ENCODE measurements at places on chromosomes 2 and 18. TPM values are rescaled to one million over a fixed set of nuclear protein-coding genes. Genes with fewer than 3 reads are reported as not detected.

The SNX17 gene
- total RNA-seq = 116 TPM

- no peak for DNase-seq
- no peak overlapping the region for H3K4me3 ChIP-seq
- no peak overlapping the region for H3K27ac ChIP-seq
- H3K4me1 ChIP-seq = no peaks in the 10 kb centered on the region
- no peaks in the 10 kb centered on the region for H3K36me3 ChIP-seq
- H3K27me3 ChIP-seq = no peaks in the 10 kb centered on the region
Measured at GRCh38 chr2:119010336-119010735, 68.3 kb downstream of the MARCO start.

- H3K36me3 ChIP-seq = no peaks in the 10 kb centered on the region
- no peaks in the 10 kb centered on the region for H3K4me1 ChIP-seq
- H3K27ac ChIP-seq = no peak overlapping the region
- no peaks in the 10 kb centered on the region for H3K27me3 ChIP-seq
- H3K4me3 ChIP-seq = no peak overlapping the region
Measured at GRCh38 chr2:236668531-236668969, 98.9 kb downstream of the ACKR3 start.

The CYP27A1 gene
- total RNA-seq = 28.8 TPM

DNA sequence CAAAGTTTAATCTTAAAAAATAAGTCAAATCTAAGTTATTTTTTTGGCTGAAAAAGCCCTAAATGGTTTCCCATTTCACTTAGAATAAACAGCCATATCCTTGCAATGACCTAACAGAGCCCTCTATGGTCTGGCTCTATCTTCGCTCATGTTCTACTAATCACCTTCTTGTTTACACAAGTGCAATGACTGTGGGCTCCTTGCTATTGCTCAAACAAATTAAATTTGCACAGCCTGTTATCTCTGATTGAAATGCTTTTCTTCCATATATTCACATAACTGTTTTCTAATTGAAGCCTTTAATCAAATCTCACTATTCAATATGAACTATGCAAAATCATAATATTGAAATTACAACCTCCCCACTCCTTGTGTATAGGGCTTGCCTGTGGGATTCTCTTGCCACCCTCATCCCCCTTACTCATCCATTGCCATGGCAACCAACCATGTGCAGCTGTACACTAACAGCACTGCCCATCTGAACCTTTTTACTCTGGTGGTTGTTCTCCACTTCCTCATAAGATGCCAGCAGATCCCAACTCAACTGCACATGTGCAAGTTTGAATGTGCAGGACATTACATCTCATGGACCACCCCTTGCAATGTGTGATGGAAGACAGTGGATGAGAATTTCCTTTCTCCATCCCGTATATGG lies 1083.2 kb downstream of the SOCS6 start:
- no peak for DNase-seq
- no peaks in the 10 kb centered on the region for H3K4me1 ChIP-seq
- no peaks in the 10 kb centered on the region for H3K27me3 ChIP-seq
- no peak overlapping the region for H3K27ac ChIP-seq

The NXPH2 gene
- total RNA-seq = not detected

GRCh38 chr2:121670181-121670580 lies 20.9 kb upstream of the CLASP1 start:
- no peak for DNase-seq
- H3K4me3 ChIP-seq = no peak overlapping the region
- H3K27ac ChIP-seq = no peak overlapping the region
- H3K4me1 ChIP-seq = no peaks in the 10 kb centered on the region
- H3K27me3 ChIP-seq = no peaks in the 10 kb centered on the region
